ENCODE measurements at places on chromosomes 13 and 19.
A peak's percentile ranks its signal among the peaks of the same experiment; 100 is the strongest.

GRCh38 chr19:51552996-51553725 lies 17.9 kb upstream of the ZNF175 start:
- DNase-seq = peak; percentile 6

DNA sequence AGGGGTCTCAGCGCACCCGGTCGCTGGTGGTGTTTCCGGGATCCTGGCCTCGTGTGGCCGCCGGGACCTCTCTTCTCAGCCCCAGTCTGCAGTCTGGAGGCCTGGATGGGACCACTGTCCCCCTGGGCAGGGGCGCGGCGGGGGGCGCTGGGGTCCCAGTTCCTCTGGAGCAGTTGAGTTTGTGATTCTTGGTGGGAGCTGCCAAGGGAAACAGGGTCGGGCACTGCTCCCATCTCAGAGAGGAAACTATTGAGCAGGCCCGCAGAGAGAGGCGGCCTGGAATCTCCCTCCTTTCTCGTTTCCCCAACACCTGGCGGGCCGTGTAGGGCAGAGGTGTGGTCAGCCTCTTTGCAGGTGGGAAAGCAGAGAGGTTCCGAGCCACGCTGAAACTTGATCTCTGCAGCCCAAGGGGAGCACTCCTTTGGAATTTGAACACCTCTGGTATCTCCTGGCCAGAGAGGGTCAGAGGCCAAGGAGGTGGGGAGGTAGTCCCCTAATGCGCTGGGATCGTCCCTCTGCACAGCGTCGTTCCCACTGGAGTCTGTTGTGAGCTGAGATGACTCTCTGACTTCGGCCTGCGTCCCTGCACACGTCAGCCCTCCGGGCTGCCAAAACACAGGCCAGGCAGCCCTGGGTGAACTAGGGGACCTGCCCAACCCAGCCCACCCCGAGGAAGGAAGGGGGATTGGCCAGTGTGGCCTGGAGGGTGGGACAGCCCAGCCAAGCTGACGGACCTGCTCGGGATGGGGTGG lies 741 bp downstream of the PLEKHF1 start:
- DNase-seq = no peak

GRCh38 chr13:42110410-42111155 lies 62.1 kb downstream of the DGKH start:
- DNase-seq = peak; percentile 66

- no peak for DNase-seq
Measured at GRCh38 chr19:8413629-8413995, 507 bp downstream of the MARCHF2 start.

GRCh38 chr13:113493315-113493951 lies 2.9 kb upstream of the DCUN1D2 start:
- peak; percentile 77 for DNase-seq

DNA sequence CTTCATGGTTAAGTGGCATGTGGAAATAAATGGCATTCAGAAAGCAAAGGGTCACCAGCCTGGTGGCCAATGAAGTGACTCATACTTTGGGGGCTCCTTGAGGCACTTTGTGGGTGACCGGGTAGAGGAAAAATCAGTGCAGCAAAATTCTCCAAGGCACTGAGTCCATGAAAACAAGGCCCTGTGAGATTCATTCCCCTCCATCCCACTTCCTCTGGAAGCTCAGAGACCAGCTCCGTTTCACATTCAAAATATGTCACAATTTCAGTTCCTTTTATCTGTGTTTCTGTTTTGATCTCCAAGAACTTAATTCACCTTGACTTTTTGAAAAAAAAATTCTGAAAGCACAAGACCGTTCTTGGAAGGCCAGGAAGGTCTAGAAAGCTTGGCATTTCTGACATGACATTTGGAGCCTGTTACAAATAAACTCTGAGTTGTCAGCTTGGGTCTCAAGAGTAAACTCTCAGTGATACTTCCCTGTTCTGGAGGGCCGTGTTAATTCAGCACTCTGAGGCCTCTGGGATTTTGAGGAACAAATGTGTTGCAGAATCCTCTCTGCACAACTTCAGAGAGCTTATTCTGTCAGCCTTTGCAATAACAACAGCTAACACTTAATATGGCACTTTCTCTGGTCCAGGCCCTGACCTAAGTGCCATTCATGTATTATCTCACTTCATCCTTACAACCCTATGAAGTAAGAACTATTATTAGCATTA lies 6.8 kb downstream of the CYSLTR2 start:
- DNase-seq = no peak

DNA sequence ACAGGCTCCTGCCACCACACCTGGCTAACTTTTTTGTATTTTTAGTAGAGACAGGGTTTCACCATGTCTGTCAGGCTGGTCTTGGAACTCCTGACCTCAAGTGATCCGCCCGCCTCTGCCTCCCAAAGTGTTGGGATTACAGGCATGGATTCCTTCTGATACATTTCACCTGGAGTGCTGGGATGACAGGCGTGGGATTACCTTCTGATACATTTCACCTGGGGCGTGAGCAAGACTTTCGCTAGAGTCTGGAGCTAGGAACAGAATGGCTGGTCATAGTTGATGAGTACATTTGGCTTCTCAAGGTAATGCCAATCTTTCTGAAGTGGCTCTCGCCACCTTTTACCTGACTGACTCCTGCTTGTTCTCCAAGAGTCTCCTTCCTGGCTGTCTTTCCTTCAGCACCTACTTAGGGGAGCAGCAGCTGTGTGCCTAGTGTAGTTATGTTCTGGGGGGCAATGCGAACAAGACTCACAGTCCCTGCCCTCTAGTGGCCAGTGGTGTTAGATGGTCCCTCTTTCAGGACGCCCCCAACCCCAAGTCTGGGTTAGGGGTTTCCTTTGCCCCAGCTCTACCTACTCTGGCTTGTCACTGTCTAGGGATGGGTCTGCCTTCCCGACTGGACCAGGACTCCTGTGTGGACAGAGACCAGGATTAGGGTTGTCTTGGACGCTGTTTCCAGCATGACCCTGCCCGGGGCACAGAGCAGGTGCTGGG lies 19.3 kb downstream of the PPP1R37 start:
- no peak for DNase-seq

DNA sequence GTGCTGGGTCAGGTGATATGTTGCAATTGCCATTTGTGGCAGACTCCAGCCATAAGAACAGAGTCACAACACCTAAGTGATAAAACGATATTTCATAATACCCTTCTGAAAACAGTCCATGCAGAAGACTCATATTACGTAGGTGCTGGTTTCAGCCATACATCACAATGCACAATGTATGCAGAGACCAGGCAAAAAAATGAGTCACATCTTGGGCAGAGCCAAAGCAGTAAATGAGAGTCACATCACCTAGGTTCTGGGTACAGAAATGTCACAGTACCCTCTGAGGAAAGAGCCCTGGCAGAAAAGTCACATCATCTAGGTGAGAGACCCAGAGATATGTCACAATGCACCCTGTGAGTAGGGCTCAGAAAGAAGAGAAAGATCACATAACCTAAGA lies 125.2 kb upstream of the ZNF91 start:
- no peak for DNase-seq

GRCh38 chr19:17795495-17795856 lies 538 bp downstream of the B3GNT3 start:
- no peak for DNase-seq

DNA sequence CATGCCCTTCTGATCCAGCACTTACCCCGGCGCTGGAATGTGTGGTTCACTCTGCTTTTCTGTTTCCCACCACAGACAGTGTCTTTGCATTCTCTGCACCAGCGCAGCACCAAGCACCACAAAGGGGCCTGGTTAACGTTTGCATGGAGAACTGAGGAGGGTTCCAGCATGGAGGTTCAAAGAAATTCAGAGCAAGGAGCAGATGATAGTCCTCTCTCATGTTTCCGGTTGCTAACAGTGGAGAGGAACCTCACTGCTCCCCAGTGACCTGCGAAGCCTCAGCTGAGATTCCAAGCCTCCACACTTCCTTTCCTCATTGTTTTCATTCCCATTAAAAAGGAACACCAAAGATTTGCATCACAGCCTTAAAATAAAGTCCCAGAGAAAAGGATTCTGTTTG lies 99.7 kb downstream of the STARD13 start:
- DNase-seq = no peak

DNA sequence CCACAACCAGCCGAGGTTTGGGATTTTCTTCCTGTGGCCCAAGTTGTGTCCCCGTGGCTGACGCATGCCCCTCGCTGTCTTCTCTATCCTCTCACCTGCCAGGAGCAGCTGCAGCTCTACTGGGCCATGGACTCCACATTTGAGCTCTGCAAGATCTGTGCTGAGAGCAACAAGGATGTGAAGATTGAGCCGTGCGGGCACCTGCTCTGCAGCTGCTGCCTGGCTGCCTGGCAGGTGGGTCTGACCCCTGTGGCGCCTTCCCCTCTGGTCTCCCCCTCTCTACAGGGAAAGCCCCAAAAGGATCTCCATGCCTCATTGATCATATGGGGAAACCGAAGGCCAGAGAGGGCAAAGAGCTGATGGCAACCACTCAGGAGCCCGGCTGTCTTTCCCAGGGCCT lies 14.6 kb downstream of the CBLC start:
- DNase-seq = no peak

- no peak for DNase-seq
Measured at GRCh38 chr19:33755099-33756035, 41.3 kb upstream of the KCTD15 start.

GRCh38 chr19:40754611-40755247 lies 3.7 kb downstream of the SNRPA start:
- no peak for DNase-seq

DNA sequence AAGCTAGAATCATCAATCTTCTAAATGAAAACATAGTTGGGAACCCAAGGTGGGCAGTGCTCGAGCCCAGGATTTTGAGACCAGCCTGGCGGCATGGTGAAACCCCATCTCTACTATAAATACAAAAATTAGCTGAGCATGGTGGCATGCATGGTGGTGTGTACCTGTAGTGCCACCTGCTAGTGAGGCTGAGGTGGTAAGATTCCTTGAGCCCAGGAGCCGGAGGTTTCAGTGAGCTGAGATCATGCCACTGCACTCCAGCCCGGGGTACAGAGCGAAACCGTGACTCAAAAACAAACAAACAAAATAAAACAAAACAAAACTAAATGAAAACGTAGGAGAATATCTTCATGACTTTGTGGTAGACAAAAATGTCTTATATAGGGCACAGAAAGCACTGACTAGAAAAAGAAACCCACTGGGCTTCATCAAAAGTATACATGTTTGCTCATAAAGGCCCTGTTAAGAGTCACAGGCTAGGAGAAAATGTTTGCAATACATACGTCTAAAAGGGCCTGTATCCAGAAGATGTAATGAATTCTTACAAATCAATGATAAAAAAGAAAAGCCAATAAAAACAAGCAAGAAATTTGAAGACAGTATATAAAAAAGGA lies 353.6 kb downstream of the FGF9 start:
- no peak for DNase-seq

GRCh38 chr13:32142956-32143375 lies 111.4 kb downstream of the FRY start:
- no peak for DNase-seq

GRCh38 chr13:76883236-76883635 lies 3.0 kb downstream of the KCTD12 start:
- DNase-seq = no peak

GRCh38 chr13:74111901-74112824 lies 22.0 kb downstream of the KLF12 start:
- no peak for DNase-seq

- no peak for DNase-seq
Measured at GRCh38 chr13:95822303-95822702, 145.4 kb downstream of the DNAJC3 start.

- no peak for DNase-seq
Measured at GRCh38 chr19:7928334-7928706, 2.4 kb upstream of the CTXN1 start.

DNA sequence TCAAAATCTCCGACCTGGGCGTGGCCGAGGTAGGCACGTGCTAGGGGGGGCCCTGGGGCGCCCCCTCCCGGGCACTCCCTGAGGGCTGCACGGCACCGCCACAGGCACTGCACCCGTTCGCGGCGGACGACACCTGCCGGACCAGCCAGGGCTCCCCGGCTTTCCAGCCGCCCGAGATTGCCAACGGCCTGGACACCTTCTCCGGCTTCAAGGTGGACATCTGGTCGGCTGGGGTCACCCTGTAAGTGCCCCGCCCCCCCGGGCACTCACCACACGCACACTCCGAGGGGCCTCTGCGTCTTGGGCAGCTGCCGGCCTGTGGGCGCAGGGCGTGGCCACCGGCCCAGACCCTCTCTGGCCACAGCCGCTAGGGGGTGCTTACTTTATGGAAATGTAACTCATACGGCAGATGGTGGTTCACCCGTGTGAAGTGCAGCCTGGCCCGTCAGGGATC lies 14.9 kb downstream of the STK11 start:
- DNase-seq = no peak

GRCh38 chr19:40550951-40551350 lies 25.7 kb upstream of the SHKBP1 start:
- DNase-seq = no peak

- DNase-seq = no peak
Measured at GRCh38 chr19:44757735-44758505, 9.4 kb downstream of the BCL3 start.

GRCh38 chr19:47106821-47107201 lies 6.8 kb downstream of the ZC3H4 start:
- no peak for DNase-seq

- DNase-seq = no peak
Measured at GRCh38 chr13:32737111-32737571, 150.9 kb downstream of the PDS5B start.

DNA sequence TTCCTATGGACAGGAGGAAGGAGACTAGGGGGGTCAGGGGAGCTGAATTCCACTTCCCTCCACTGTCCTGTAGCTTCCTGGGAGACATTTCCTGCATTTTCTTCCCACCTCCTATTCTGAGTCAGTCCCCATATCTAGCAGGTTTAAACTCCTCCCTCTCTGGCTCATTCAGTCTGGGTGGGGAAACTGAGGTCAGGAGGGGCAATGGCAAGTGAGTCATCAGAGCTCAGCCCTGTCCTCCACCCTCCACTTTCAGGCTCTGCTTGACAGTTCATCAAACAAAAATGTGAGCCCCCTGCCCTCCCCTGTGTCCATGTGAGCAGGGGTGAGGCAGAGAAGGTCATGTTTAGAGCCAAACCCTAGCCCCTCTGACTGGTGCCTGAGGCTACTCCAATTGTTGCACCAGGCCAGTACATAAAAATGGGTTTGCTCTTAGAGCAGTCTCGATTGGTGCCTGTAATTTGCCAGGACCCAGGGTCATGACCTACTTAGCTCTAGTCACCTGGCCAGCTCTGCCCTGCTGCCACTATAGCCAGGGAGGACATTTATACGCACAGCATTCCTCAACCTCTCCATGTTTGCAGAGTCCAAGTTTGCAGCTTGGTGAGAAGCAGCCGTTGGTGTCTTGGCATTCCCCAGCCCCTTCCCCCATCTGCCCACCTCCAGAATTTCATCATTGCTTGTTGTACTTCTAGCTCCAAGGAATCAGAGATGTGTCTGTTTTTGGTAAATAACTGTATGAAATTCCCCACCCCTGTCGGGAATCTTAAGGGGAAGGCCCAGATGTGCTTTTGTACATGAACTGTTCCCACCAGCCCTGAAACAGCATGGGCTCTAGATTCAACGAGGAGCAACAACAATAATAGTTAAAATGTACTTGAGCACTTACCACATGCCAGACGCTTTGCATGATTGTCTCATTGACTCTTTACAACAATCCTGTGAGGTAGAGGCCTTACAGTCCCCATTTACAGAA lies 20.7 kb downstream of the SAMD4B start:
- DNase-seq = peak; percentile 24
